ENCODE measurements at places on chromosomes 6 and 20.

DNA sequence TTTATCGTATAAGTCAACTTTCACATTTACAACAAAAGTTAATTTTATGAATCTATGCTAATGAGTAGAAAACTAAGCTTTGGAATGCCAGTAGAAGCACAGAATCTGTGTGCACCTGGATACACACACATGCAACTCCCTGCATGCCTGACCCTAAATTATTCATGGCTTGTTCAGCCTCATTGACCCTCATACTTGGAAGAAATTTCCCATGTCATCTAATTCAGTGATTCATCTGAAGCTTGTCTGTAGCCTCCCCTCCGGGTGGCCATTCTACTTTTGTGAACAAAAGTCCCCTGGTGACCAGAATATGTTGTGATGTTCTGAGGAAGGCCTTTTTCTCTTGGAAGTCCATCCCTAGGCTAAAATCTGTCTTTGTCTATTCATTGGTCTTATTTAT lies 1078.4 kb downstream of the KIF16B start:
- DNase-seq = no peak

GRCh38 chr6:166194914-166195859 lies 27.5 kb upstream of the TBXT start:
- DNase-seq = no peak

DNA sequence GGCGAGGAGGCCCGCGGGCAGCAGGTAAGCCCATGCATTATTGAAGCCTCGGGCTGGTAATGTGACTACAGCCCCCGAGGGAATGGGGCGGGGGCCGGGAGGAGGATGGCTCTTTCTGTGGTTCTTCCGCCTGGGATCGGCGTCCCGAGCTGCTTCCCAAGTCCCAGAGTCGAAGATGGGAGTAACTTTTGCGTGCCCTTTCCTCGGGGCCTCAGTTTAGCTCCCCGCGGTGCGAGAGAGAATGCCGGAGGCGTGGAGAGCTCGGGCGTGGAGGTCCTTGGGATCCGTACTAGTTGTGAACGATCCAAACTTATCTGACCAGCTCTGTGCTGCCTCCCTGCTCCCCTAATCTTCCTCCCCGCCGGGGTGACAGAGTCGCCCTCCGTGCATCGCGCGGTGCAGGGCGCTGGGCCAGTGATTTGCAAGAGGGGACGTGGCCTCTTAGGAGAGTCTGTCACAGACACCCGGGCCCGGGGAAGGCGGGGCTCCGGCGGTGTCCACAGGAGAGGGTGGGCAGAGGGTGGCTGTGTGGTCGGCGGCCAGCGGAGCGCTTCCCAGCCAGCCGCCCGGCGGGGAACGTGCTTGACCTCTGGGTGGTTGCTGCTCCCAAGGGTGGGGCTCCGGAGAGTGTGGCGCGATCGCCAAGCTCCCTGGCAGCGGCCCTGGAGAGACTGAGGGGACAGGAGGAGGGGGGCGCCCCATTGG lies 815 bp downstream of the UTRN start:
- DNase-seq = no peak

- DNase-seq = no peak
Measured at GRCh38 chr6:62265906-62266525, 20.0 kb downstream of the KHDRBS2 start.

DNA sequence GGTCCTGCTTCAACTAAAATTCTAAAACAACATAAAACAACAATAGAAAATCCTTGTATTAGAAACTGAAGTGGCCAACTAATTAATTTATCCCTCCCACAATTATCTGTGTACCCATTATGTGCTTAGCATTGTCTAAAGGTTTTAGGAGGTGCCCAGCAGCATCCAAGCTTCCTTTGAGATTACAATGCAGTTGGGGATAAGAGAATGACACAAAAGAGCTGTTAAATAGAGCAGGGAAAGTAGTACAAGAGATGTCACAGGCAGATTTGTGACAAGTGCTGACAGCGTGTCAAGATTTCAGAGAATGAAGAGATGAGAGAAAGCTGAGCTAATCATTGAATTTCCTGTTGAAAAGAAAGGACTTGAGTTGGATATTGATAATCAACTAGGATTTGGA lies 204.8 kb downstream of the OTOR start:
- DNase-seq = no peak

- DNase-seq = no peak
Measured at GRCh38 chr6:125363039-125363823, 61.5 kb upstream of the HDDC2 start.

DNA sequence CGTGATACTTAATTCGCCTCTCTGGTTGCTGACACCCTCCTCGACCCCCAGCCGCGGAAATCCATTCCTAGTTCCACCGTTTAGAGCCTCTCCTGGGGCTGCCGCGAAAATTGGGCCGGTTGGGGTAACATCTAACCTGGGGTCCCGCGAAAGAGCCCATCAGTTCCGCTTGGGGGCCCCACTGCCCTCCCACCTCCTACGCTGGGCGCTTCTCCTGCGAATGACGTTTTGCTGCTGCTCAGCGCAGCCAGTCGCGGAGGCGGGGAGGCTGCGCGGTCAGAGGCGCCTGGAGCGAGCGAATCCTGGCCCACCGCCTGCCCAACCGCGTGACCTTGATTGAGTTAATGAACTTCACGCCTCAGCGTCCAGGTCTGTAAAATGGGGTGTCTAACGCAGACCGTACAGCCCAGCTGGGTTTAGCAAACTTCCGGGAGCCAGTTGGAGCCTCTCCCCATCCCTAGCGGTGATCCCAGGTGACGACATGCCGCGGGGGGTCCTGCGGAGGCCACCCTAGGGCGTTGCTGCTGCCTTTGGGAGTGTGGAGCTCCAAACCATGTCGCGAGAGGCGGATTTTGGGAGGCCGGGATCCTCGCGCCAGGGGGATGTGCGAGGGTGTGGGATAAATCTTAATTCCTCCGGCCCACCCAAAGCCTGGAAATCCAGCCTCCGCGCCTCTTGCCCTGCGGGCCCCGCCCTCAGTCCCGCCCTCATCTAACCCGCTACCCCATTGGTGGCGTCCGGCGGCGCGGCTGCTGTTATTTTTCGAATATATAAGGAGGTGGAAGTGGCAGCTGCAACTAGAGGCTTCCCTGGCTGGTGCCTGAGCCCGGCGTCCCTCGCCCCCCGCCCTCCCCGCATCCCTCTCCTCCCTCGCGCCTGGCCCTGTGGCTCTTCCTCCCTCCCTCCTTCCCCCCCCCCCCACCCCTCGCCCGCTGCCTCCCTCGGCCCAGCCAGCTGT lies at the start of gene CDC25B:
CDC25B (plus strand) TSS at position 800 of the 958 bp plus-strand sequence. CDS start 222 bp downstream, outside the sequence.
- DNase-seq = peak; percentile 68

- no peak for DNase-seq
Measured at GRCh38 chr6:47478233-47479139, 897 bp downstream of the CD2AP start.

DNA sequence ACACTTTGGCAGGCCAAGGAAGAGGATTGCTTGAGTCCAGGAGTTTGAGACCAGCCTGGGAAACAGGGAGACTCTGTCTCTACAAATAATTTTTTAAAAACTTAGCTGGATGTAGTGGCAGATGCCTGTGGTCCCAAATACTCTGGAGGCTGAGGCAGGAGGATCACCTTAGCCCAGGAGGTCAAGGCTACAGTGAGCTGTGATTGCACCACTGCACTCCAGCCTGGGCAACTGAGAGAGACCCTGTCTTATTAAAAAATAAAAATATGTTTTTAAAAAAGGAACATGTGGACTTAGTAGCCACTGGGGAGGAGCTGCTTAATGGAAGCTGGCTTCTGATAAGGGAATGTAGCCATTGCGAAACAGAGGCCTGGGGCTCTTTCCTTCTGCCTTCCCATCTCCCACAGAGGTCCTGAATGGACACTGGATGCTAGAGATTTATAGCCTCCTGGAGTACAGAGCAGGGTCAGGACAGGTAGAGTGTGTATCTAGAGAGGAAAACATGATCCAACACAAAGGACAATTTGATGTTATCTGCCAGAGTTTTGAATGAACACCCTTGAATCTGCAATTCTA lies 21.7 kb upstream of the GMNN start:
- DNase-seq = no peak

DNA sequence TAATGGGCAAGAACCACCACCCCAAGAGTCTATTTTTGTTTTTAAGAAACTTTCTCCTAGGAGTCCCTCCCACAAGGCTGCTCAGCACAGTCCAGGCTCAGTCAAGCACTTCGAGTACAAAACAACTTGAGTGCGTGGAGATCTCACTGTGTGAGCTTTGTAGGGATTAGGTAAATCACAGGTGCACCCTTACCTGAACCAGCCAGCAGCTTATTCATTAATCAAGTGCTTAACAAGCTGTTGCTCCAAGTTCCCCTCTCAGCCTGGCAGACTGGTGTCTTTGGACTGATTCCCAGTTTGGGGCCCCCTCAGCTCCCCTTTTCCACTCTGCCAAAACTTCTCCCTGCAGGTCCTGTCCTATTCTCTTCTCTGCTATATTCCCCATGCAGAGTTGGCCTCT lies 133.1 kb downstream of the LY86 start:
- no peak for DNase-seq

- no peak for DNase-seq
Measured at GRCh38 chr20:41173791-41174341, 36.5 kb downstream of the PLCG1 start.

DNA sequence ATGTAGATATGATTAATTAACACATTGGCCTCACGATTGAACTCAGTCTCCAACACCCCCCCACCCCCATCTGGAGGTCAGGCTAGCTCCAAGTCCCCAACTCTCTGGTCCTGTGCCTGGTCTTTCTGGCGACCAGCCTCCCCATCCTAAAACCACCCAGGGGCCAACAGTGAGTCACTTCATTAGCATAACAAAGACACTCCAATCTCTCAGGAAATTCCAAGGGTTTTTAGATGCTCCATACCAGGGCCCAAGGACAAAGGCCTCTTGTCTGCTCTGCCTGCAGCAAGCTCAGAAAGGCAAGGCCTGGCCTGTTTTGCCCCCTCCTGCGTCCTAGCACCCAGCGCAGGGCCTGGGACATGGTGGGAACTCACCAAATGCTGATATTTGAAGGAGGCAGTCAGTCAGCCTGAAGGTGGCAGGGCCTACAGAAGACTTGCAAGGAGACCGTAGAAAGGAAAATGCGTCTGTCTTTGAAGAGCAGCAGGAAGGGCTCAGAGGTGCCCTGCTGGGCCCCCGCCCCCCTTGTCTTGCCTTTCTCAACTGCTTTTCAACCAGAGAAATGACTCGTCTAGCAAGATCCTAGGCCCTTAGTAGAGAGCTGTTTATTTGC lies 184.7 kb downstream of the CDH4 start:
- no peak for DNase-seq

- DNase-seq = no peak
Measured at GRCh38 chr6:1906609-1907008, 296.9 kb downstream of the FOXC1 start.

- DNase-seq = no peak
Measured at GRCh38 chr20:11117808-11118528, 444.2 kb upstream of the JAG1 start.

DNA sequence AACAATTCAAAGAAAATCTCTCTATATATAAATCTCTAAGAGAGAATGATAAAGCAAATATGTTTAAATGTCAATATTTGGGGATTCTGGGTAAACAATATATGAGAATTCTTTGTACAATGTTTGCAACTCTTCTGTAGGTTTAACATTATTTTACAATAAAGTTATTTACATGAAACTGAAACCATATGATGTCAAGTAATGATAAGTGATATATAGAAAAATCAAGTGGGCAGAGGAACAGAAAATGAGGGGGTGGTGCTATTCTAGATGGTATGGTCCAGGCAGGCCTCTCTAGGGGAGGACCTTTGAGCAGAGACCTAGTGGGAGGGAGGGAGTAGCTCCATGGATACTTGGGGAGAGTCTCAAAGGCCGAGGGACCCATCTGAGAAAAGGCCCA lies 16.4 kb upstream of the SCRT2 start:
- no peak for DNase-seq

DNA sequence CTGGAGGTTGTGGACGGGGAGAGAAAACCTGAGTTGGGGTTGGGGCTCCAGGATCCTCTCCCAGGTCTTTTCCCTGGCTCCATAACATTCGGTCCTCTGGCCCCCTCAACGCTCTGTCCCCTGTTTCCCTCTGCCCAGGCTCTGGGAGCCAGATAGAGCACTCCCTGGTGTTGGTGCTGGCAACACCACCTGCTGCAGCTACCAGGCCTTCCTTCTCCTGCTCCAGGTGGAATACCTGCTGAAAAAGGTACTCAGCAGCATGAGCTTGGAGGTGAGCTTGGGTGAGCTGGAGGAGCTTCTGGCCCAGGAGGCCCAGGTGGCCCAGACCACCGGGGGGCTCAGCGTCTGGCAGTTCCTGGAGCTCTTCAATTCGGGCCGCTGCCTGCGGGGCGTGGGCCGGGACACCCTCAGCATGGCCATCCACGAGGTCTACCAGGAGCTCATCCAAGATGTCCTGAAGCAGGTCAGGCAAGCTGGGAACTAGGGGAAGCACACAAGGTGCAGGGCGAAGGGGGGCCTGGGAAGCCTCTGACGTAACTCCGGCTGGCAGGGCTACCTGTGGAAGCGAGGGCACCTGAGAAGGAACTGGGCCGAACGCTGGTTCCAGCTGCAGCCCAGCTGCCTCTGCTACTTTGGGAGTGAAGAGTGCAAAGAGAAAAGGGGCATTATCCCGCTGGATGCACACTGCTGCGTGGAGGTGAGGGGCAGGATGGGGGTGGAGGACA lies 14.6 kb downstream of the DEF6 start:
- no peak for DNase-seq

GRCh38 chr6:70894001-70894400 lies 62.9 kb downstream of the B3GAT2 start:
- DNase-seq = no peak

GRCh38 chr6:169215201-169215681 lies 38.4 kb downstream of the THBS2 start:
- no peak for DNase-seq

GRCh38 chr6:170147832-170148708 lies 142.8 kb downstream of the DLL1 start:
- no peak for DNase-seq

- no peak for DNase-seq
Measured at GRCh38 chr6:8551993-8552392, 116.6 kb upstream of the SLC35B3 start.

- no peak for DNase-seq
Measured at GRCh38 chr6:73923905-73924485, 228.0 kb downstream of the CD109 start.

DNA sequence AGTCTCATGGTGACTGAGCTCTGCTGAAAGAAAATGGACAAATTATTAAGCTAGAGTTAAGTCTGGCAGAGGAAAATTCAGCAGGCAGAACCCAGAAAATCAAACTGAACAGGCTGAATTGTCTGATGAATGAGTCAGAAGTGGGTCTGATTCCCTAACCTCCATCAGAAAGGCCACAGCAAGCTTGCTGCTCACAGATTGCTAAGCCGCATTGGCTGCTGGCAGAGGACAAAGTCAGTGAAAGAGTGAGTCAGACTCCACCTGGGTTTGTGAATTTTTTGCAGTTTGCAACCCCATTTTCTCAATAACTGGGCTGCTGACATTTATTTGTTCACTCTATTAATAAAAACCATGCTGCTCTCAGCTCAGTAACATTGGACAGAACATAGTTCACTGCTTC lies 191.3 kb downstream of the EPM2A start:
- peak; percentile 68 for DNase-seq

GRCh38 chr6:70133246-70133645 lies 169.6 kb downstream of the COL9A1 start:
- no peak for DNase-seq

GRCh38 chr20:57785720-57786119 lies 75.9 kb upstream of the PMEPA1 start:
- DNase-seq = no peak

GRCh38 chr6:100464903-100465700 lies at the start of gene SIM1:
SIM1 (minus strand) TSS chr6:100464921; CDS start chr6:100463468, 1,453 bp downstream.
- no peak for DNase-seq
